CD14-positive monocyte (primary cell): ENCODE measurements at places on chromosomes 3 and 15.

GRCh38 chr3:195181741-195182469, 89.1 kb downstream of the XXYLT1 start:
- DNase-seq, result no peak

- DNase-seq, result no peak
Measured at GRCh38 chr3:15262021-15262420, 56.0 kb downstream of the CAPN7 start.

DNA sequence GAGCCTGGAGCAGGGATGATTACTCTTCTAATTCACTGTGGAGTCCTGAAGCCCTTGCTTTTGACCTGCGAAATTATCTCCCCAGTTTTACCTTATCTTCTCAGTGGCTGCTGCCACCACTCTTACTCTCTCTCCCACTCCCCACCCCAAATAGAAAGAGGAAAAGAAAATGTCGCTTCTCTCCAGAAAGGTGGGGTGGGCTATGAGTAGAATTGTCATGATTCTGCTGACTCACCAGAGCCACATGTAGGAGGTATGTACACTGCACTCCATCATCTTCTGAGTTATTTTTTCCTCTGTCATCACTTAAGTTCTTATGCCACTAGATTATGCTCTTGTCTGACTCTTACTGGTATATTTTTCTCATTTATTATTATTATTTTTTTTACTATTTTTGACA, 43.9 kb upstream of the TMEM158 start:
- no peak for DNase-seq

DNA sequence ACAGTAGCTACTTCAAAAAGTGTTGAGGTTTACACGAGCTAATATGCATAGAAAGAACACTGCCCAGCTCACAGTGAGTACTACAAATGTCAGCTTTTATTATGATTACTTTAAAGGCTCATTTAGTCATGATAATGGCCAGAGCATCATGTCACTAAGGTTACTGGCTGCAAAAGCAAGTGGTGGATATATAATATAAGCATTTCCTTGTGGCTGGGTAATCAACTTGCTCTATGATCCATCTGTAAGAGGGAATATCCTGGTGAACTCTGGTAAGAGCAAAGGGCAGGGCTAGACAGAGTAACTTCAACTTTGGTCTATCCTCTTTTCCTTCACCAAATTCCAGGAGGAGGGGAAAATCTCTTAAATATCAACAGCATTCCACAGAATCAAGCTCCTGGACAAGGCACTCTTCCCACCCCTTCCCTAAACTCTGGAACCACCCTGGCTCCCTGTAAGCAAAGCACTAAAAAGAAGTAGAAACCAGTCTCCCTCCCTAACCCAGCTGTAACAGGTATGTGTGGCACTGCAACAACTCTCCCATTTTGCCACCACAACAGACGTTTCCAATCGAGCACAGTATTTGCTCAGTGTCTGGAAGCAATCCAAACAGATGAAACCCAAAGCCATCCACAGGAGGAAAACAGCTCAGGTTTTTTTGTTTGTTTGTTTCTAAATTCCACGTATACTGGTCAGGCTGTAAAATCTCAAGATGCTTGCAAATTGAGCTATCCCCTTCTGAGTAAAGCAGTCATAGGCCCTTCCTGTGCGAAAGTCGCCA, 13.4 kb downstream of the B4GALT4 start:
- no peak for DNase-seq

GRCh38 chr15:74873756-74874424, 725 bp upstream of the SCAMP2 start:
- peak; percentile 12 for DNase-seq

- DNase-seq, result no peak
Measured at GRCh38 chr3:67529915-67530314, 124.5 kb downstream of the SUCLG2 start.

DNA sequence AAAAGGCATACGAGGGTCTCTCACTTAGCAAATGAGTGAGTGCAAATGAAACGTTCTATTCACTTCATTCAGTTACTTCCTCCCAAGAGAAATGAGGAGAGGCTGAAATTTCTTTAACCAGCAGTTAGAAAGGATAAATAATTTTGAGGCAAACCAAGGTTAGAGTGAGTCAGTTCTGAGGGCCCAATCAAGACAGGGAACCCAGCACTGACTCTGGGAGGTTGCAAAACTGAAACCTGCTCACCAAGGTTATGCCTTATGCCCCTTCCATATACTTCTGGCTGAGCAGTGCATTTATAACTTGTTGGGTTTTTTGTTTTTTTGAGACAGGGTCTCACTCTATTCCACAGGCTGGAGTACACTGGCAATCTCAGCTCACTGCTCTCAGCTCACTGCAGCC, 4.5 kb upstream of the RPSA start:
- no peak for DNase-seq

DNA sequence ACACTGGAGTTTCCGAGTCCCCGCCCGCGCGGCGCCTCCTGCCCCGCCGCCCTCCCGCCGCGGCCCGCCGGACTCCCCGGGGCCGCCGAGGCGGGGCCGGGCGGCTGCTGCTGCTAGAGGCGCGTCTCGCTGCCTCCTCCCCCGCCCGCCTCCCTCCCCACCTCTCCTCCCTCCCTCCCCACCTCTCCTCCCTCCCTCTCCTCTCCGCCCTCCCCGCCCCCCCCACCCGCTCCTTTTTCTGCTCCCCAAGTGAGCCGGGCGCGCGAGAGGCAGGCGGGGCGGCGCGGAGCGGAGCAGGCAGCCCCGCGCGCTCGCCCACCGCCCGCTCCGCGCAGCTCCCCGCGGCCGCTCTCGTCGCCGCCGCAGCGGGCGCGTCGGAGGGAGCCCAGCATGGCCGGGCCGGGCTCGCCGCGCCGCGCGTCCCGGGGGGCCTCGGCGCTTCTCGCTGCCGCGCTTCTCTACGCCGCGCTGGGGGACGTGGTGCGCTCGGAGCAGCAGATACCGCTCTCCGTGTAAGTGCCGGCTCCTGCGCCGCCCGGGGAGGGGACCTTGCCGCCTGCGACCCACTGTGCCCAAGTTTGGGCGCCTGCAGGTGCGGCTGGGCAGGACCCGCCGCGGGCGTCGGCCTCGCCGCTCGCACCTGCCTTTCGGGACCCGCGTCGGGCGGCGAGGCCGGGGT, at the start of gene CACNA2D3:
TSS of gene CACNA2D3 (plus strand) at position 229 of the 679 bp plus-strand sequence.
- DNase-seq, result no peak

DNA sequence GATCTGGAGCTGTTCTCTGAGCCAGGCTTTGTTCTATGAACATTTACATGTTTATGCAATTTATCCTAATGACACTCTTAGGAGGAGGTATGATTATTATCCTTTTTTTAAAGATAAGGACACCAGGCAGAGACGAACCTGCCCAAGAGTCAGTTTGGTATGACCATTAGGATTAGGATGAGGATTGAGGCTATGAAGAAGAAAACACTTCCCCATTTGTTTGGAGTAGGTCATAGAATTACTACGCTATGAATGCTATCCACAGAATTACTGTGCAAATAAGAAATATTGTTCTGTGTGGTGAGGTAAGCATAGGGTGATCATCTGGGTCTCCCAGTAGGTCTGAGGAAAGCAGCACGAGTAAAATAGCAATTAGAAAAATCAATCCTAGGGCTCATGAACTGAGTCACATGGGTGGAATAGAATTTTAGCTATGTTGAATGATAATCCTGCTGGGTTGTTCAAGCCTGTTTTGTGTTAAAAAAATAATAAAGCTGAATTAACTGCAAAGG, 23.9 kb downstream of the EIF4E3 start:
- DNase-seq, result no peak

DNA sequence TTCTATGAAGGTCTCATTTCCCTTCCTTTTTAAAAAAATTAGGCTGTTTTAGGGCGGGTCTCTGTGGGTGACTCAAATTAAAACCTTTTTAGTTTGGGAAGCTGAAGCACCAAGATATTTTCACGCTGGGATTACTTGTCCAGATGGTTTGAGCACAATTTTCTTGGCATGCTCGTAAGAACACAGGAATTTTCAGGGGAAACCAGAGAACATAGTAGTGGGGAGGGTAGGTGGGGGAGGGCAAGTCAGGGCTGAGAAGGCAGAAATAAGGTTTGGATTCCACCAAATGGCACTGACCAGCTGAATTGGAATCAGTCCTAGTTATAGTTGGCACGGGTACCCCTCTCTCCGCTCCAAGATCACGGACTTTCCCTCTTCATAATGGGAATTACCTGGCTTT, 97.3 kb upstream of the LRIG1 start:
- DNase-seq, result no peak

- no peak for DNase-seq
Measured at GRCh38 chr15:101162701-101163483, 89.0 kb downstream of the CHSY1 start.

- DNase-seq, result no peak
Measured at GRCh38 chr3:4758957-4759656, 220.1 kb upstream of the BHLHE40 start.

DNA sequence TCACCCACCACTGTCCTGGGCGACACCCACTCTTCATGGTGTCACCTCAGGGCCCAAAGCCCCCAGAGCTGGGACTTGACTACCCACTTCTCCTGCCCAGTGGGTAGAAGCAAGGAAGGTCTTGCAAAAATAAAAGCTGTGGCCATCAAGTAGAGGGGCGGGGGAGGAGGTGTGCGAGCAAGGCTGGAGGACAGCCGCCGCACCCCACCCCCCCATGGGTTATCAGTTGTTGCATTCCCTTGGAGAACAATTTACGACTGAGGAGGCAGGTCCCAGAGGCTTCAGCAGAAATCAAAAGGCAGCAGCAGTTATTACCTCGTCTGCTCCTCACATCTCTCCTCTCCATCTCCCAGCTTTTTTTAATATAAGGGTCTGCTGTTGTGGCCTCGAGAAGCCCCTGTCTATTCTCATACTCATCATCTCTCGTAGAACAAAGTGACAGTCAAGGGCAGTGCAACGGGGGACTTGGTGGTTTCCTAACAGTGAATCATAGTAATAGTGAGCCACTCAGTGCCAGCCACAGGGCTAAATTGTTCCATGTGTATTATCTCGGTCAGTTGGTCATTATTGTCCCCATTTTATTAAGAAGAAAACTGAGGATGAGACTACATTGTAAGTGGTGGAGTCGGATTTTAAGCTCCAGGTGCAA, 116.4 kb downstream of the PDCD6IP start:
- DNase-seq, result no peak

DNA sequence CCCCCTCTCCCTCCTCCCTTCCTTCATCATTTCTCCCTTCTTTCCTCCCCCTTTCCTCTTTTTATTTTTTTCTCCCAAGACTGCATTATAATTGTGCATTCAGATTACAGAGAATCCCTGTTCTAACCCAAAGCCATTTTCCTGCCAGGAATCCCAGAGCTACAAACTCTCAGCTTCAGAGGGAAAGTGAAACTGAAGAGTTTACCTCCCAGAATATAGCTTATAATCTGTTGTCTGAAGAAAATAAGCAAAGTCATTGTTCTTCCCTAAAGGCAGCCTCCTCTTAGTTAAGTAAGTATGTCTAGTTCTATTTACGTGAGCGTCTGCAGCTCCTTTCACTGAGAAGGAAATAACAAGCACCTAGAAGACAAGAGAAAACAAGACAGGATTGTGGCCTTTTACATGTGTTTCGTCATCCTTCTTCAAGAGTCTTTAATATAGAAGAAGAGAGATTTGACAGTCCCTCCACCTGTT, 97.2 kb downstream of the CHST2 start:
- peak; percentile 2 for DNase-seq

GRCh38 chr15:70354346-70354905, 256.7 kb upstream of the TLE3 start:
- DNase-seq, result peak; percentile 26

DNA sequence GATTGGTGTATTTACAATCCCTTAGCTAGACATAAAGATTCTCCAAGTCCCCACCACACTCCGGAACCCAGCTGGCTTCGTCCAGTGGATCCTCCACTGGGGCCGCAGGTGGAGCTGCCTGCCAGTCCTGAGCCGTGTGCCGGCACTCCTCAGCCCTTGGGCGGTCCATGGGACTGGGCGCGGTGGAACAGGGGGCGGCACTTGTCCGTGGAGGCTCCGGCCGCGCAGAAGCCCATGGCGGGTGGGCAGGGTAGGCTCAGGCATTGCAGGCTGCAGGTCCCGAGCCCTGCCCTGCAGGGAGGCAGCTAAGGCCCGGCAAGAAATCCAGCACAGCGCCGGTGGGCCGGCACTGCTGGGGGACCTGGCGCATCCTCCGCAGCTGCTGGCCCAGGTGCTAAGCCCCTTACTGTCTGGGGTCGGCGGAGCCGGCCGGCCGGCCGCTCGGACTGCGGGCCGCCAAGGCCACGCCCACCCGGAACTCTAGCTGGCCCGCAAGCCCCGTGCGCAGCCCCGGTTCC, 3.5 kb upstream of the RNU5B-1 start:
- no peak for DNase-seq

- no peak for DNase-seq
Measured at GRCh38 chr3:119731560-119732343, 28.9 kb downstream of the CFAP91 start.

DNA sequence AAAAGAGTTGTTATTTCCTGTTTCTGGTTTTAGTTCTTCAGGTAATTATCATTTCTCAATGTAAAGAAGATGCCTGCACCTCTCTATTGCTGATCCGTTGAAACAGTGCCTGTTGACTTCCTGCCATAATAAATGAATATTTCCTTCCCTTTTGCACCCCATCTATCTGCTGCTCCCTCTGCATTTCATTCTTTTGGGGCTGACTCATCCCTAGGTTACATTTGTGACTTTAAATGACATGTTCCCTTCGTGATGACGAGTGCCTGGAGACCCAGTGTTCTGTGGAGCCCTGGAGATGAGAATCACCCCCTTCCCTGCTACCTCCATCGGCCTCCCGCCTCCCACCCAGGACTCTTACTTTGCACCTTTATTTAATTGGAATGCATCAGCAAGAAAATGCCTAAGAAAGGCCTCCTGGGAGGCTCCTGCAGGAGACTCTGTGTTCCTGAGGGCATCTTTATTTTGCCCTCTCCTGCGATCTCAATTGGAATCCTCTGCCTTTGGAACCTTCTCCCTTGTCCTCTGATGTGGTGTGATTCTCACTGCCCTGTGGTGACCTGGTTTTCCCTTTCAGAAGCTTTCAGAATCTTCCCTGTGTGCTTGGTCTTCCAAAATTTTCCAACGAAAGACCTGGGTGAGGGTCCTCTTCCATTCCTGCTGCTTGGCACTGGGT, 13.7 kb downstream of the LRRK1 start:
- no peak for DNase-seq

GRCh38 chr3:102200126-102200525, 234.7 kb upstream of the ZPLD1 start:
- no peak for DNase-seq

- DNase-seq, result no peak
Measured at GRCh38 chr3:183711516-183711915, 13.9 kb downstream of the YEATS2 start.

- DNase-seq, result no peak
Measured at GRCh38 chr3:170012683-170013400, 25.0 kb upstream of the GPR160 start.

DNA sequence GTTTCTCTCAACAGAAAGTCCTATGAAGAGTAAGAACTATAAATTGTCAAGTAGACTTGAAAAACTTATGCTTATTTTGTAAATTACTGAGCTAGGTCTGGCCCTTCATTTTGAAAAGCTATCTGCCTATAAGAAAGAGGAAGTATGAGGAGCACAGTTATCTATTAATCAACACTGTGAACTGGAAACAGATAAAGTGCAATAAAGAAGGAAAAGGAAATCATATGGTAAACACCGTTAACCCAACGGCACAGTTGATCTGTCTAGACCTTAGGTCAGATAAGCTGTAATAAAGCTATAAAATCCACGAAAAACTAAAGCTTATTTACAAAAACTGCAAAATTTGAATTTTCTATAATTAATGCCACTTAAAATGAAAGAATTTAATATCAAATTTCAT, 242.5 kb downstream of the ZBTB20 start:
- no peak for DNase-seq
